Body of pancreas (tissue), 4 donors: ENCODE measurements at places on chromosomes 2 and 18. TPM values are rescaled to one million over a fixed set of nuclear protein-coding genes. Genes with fewer than 3 reads are reported as not detected.

GRCh38 chr2:601387-601698, 75.9 kb downstream of the TMEM18 start:
- no peak overlapping the region for H3K27ac ChIP-seq
- H3K4me1 ChIP-seq = no peaks in the 10 kb centered on the region
- H3K27me3 ChIP-seq = no peaks in the 10 kb centered on the region
- no peak overlapping the region for H3K4me3 ChIP-seq
- DNase-seq = no peak

DNA sequence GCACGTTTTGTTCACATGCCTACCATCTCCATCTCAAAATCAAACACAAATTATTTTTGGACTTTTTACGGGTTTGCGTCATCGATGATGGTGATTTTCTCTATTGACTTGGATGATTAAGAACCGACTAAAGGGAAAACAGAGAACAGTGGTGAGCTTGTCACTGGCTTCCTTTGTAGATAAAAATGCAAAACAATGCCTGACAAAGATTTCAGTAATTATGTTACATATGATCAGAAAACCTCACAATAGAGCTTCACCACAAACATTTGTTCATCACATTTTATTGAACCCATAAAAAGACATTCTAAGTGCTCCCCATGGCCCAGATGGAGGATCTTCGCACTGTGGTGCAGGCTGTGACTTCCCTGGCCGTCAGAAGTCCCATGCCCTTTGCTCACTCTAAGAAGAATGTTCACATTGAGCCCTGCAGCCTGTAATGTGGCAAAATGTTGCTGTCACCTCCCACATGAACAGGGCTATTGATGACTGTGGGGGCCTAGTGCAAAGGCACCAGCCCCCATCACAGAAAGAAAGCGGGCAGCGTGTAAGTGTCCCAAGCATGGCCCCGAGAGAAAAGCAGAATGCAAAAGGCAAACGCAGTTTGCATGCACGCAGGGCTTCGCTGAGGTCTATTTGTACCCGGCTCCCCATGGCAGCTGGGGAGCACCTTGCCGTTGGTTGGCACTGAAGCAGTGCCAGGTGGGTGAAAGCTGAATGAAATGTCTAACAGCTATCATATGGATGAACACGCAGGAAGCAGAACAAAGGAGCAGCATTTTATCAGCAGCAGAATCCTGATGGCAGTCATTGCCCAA, 60.6 kb downstream of the BCL2 start:
- no peaks in the 10 kb centered on the region for H3K4me1 ChIP-seq
- H3K27ac ChIP-seq = no peak overlapping the region
- no peaks in the 10 kb centered on the region for H3K27me3 ChIP-seq
- no peaks in the 10 kb centered on the region for H3K36me3 ChIP-seq
- no peak overlapping the region for H3K4me3 ChIP-seq

DNA sequence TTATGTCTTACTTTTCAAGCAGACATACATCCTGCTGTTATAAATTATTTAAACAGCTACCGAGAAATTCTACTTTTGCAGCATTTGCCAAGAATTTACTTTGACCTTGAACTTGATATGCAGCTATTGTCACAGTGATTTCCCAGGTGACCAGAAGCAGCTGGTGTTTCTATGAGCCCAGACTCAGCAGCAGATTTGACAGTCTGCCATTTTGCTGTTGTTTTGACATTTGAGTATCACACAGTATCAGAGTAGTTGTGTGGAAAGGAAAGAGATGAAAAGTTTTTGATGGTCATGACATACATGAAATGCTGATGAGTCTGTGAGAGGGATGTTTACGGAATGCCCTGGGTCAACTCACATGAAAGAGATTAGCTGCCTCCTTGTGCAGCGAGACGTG, 6.6 kb upstream of the CCDC195 start:
- no peaks in the 10 kb centered on the region for H3K27me3 ChIP-seq
- no peaks in the 10 kb centered on the region for H3K4me1 ChIP-seq
- DNase-seq = no peak
- no peaks in the 10 kb centered on the region for H3K36me3 ChIP-seq

GRCh38 chr18:79487801-79488201, 92.1 kb downstream of the NFATC1 start:
- H3K27me3 ChIP-seq = no peaks in the 10 kb centered on the region
- H3K27ac ChIP-seq = no peak overlapping the region
- no peaks in the 10 kb centered on the region for H3K36me3 ChIP-seq
- no peaks in the 10 kb centered on the region for H3K4me1 ChIP-seq
- no peak for DNase-seq

DNA sequence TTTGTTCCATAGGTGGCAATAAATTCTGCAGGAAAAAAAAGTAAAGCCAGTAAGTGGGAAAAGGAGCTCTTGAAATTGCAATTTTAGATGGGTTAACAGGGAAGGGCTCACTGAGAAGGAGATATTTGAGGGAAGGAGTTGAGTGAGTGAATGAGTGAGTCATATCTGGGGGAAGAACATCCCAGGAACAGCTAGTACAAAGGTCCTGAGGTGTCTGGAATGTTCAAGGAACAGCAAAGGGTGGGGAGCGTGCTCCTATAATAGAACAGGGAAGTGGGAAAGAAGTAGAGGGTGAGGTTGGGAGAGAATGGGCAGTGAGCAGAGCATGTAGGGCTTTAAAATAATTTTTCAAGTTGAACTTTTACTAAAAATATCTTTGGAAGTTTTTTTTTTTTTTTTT, 68.0 kb upstream of the PSME4 start:
- H3K27me3 ChIP-seq = no peaks in the 10 kb centered on the region
- no peaks in the 10 kb centered on the region for H3K4me1 ChIP-seq
- H3K27ac ChIP-seq = no peak overlapping the region
- no peak overlapping the region for H3K4me3 ChIP-seq

- no peak overlapping the region for H3K27ac ChIP-seq
- no peaks in the 10 kb centered on the region for H3K36me3 ChIP-seq
These were observed 107.3 kb downstream of the CABYR start for GRCh38 chr18:24246143-24246542.

- DNase-seq = peak; percentile 52
- no peak overlapping the region for H3K4me3 ChIP-seq
- no peaks in the 10 kb centered on the region for H3K27me3 ChIP-seq
- H3K27ac ChIP-seq = peak overlapping the region; percentile 76
- no peaks in the 10 kb centered on the region for H3K36me3 ChIP-seq
These were observed 54.0 kb downstream of the CLASP1 start for GRCh38 chr2:121595012-121595891.

- no peaks in the 10 kb centered on the region for H3K36me3 ChIP-seq
- no peak overlapping the region for H3K27ac ChIP-seq
- no peak overlapping the region for H3K4me3 ChIP-seq
- no peak for DNase-seq
- no peaks in the 10 kb centered on the region for H3K27me3 ChIP-seq
- peaks cover 14% of the 10 kb centered on the region for H3K4me1 ChIP-seq
These were observed 103.9 kb downstream of the RTN4 start for GRCh38 chr2:54946220-54946805.

DNA sequence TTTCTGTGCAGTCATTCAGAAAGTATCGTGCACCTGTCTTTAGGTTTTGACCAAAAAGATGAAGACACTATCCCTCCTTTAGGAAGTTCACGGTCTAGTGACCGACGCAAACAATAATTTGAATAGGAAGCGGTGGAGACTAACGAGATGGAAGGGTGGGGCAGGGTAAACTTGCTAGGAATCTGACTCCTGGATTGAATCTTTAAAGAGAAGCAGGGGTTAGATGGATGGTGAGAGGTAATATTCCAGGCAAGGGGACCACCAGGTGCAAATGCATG, 651 bp upstream of the TXNL1 start:
- H3K36me3 ChIP-seq = no peaks in the 10 kb centered on the region
- DNase-seq = no peak
- H3K27me3 ChIP-seq = no peaks in the 10 kb centered on the region
- peak overlapping the region; percentile 92 for H3K27ac ChIP-seq
- peaks cover 28% of the 10 kb centered on the region for H3K4me1 ChIP-seq

GRCh38 chr18:74529378-74529777, 4.9 kb upstream of the CNDP1 start:
- H3K4me3 ChIP-seq = no peak overlapping the region
- no peaks in the 10 kb centered on the region for H3K27me3 ChIP-seq
- H3K4me1 ChIP-seq = peaks cover 25% of the 10 kb centered on the region

DNA sequence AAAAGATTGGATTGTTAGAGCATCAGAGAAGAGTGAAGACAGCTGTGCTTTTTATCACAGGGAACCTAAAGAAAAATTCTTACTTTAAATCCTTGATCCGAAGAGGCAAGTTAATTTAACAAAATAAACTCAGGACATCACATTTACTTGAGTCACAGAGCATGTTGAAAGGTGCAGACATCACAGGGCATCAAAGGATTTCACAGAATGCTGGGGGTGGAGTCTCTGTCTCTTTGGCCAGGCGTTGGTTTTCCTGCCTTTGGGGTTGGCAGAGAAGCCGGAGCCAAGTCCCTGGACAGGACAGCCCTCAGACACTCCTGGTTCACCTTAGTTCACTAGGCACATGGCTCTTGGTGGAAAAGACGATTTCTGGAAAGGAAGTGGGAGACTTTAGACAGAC, 56.3 kb downstream of the SH3RF3 start:
- no peaks in the 10 kb centered on the region for H3K36me3 ChIP-seq
- H3K27me3 ChIP-seq = no peaks in the 10 kb centered on the region
- peak; percentile 37 for DNase-seq
- no peak overlapping the region for H3K4me3 ChIP-seq
- peaks cover 15% of the 10 kb centered on the region for H3K4me1 ChIP-seq

GRCh38 chr2:9694661-9695234, 64.0 kb upstream of the YWHAQ start:
- H3K36me3 ChIP-seq = no peaks in the 10 kb centered on the region
- no peak overlapping the region for H3K4me3 ChIP-seq
- H3K27ac ChIP-seq = no peak overlapping the region
- H3K4me1 ChIP-seq = no peaks in the 10 kb centered on the region
- no peaks in the 10 kb centered on the region for H3K27me3 ChIP-seq

DNA sequence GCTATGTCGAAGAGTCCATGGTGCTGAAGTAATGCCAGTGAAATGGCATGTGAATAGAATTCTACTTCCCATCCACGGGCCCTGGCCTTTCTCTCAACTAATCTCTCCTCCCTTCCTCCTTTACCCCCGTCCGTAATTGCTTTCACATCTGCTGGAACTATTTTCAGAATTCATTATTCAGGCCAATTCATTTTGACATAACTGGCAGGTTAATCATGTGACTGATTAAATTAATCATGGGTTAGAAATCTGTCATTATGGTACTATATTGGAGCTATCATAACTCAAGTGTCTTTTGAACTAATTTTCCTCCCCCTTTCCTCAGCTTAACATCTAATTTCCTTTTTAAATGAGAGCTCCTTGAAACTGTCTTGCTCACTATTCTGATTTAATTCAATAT, 66.9 kb downstream of the ZDBF2 start:
- no peak overlapping the region for H3K4me3 ChIP-seq
- H3K27me3 ChIP-seq = no peaks in the 10 kb centered on the region
- H3K27ac ChIP-seq = no peak overlapping the region
- no peaks in the 10 kb centered on the region for H3K36me3 ChIP-seq
- H3K4me1 ChIP-seq = peaks cover 16% of the 10 kb centered on the region

DNA sequence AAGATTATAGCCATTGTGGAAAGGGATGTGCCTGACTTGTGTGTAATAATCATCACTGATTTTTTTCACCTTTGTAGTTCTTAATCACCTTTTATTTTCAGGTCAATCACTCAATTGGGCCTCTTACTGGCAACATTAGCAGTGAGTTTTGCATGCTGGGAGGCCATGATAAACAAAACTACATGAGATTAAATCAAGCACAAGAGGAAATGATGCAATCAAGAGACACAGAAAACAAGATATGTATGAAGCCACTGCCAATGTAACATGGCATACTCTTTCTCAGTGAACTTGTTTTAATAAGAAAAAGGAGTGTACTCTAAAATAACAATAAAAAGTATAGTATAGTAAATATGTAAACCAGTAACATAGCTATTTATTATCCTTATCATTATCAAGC, 69.9 kb upstream of the FSIP2 start:
- H3K27me3 ChIP-seq = no peaks in the 10 kb centered on the region
- no peaks in the 10 kb centered on the region for H3K4me1 ChIP-seq
- no peak overlapping the region for H3K27ac ChIP-seq

DNA sequence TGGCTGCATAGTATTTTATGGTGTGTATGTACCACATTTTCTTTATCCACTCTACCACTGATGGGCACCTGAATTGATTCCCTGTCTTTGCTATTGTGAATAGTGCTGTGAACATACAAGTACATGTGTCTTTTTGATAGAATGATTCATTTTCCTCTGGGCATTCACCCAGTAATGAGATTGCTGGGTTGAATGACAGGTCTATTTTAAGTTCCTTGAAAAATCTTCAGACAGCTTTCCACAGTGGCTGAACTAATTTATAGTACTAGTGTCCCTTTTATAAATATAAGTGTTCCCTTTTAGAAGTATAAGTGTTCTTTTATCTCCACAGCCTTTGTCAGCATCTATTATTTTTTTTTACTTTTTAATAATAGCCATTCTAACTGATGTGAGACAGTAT, 303.9 kb upstream of the EPHA4 start:
- no peaks in the 10 kb centered on the region for H3K27me3 ChIP-seq
- DNase-seq = no peak
- H3K4me3 ChIP-seq = no peak overlapping the region
- H3K4me1 ChIP-seq = no peaks in the 10 kb centered on the region
- H3K27ac ChIP-seq = no peak overlapping the region

GRCh38 chr2:196274387-196274809, 103.0 kb upstream of the STK17B start:
- no peak overlapping the region for H3K27ac ChIP-seq
- no peaks in the 10 kb centered on the region for H3K27me3 ChIP-seq
- H3K36me3 ChIP-seq = no peaks in the 10 kb centered on the region
- DNase-seq = peak; percentile 27

DNA sequence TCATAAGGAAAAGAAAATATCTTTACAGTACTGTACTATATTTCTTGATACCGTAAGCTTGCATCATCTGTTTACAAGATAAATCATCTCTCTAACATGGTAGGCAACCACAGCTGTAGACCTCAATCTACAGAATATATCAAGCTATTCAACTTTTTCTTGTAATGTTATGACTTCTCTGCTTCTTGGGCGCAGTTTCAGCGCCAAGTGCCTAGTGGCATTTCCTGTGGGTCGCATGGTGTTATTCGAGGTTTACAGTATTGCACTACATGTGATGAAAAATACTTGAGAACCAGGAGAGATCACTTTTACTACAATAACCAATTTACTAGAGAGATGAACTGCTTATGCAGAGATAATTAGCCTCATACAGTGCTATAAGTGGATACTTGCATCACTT, 34.0 kb upstream of the SESTD1 start:
- H3K27ac ChIP-seq = no peak overlapping the region
- no peak overlapping the region for H3K4me3 ChIP-seq
- no peaks in the 10 kb centered on the region for H3K4me1 ChIP-seq
- no peaks in the 10 kb centered on the region for H3K36me3 ChIP-seq
- DNase-seq = no peak

The SERPINB11 gene
- not detected for total RNA-seq

The SCN9A gene
- 9.9 TPM for total RNA-seq

The CRYGC gene
- total RNA-seq = not detected

The RIT2 gene
- not detected for total RNA-seq

The ATP5MC3 gene
- 51.1 TPM for total RNA-seq

The CD8B2 gene
- total RNA-seq = not detected

The TMEM127 gene
- 33.5 TPM for total RNA-seq

The TSPYL6 gene
- not detected for total RNA-seq
